ENCODE measurements at places on chromosomes 6 and 20.

- no peak for DNase-seq
These were observed 9.1 kb upstream of the ZNF133 start for GRCh38 chr20:18279242-18279641.

DNA sequence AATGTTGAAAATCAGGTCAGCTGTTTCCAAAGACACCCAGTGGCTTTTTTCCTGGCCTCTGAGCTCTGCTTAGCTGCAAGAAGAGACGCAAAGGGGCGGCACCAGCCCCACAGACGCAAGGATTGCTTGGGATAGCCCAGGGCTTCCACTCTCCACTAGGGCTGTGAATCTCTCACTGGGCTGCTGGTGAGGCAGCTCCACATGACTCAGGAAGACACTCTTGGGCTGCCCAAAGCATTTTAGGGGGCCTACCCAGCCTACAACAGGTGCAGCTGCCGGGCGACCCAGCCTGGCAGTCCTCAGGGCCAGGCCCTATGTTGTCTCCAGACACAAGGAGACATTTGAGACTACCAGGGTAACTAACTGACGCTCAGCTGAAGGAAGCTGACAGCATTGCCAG is 59.8 kb downstream of the FAM50B start:
- DNase-seq, result no peak

DNA sequence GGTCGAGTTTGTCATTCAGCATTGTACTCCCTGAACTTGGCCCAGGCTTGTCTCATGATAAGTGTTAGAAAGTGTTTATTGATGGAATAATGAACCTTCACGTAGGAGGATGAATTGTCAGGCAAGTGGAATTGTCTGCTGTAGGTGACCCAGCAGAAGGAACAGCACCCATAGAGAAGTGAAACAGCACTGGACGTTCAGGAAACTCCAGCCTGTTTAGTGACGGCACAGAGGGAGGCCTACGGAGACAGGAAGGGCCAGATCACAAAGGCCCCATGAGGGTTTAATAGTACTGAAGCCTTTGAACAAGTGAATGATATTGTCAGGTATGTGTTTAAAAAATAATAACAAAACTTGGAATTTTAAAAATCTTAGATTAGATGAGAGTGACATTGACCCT is 2.9 kb downstream of the STX11 start:
- DNase-seq, result no peak

DNA sequence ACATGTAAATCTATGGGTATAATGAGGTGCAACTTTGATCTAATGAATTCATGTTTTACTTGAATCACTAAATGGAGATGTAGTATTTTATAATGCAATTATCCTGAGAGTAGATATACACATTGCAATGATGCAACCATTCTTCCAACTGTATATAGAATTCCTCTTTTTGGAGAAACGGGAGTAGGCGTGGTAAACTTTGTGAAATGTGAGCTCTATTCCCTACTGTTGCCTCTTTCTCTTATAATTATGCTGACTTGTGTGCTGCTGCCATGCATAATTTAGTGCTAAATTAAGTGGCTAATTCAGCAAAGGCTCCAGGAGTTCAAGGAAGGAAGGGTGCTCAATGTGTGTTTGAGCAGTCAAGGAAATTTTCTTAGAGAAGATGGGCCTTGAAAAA is 116.6 kb upstream of the SLC35B3 start:
- DNase-seq, result no peak

DNA sequence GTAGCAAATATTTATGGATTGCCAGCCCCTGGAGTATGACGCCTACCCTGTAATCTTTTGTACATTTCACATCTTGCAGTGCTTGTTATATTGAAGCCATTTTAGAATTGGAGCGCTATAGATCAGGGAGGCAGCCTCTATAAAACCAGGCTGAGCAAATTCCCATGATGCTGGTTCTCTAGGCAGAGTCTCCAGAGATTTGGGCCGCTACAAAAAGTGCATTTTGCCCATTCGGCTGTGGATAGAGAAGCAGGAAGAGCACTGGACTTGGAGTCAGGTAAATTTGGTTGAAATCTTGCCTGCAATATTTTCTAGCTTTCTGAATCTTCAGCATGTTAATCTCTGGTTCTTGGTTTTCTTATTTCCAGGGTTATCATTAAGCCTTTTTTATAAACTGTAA is 2.0 kb downstream of the YWHAB start:
- no peak for DNase-seq

GRCh38 chr6:155882527-155883333 is 427.1 kb upstream of the NOX3 start:
- DNase-seq, result no peak

DNA sequence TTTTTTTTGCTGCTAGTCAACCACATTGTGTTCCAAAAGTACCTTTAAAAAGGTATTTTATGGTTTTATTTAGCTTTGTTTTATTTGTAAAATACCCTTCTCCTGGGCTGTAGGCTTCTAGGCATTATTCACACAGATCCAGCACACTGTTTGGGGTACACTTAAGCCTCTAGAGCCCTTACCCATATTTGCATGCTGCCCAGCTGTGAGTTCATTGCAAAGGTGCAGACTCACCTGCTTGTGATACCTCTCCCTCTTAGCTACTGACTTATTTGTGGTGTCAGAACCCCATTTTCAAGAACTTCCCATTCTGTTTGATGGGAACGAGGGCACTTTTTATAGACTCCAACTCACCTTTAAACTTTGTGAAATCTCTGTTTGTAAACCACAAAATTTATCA is 69.8 kb downstream of the RIN2 start:
- DNase-seq, result no peak

DNA sequence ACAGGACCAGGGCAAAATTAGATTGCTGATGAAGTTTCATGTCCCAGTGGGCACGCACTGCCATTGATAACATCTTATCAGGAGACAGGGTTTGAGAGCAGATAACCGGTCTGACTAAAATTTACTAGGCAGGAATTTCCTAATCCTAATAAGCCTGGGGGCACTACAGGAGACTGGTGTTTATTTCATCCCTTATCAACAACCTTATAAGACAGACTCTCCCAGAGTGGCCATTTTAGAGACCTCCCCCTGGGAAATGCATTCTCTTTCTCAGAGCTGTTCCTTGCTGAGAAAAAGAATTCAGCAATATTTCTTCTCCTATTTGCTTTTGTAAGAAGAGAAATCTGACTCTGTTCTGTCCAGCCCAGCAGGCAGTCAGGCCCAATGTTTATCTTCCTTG is 423.4 kb upstream of the IMPG1 start:
- DNase-seq, result no peak

- DNase-seq, result peak; percentile 77
These were observed 210.5 kb downstream of the MOXD1 start for GRCh38 chr6:132190815-132191175.

GRCh38 chr6:33772902-33773472 is 15.9 kb downstream of the LEMD2 start:
- no peak for DNase-seq

DNA sequence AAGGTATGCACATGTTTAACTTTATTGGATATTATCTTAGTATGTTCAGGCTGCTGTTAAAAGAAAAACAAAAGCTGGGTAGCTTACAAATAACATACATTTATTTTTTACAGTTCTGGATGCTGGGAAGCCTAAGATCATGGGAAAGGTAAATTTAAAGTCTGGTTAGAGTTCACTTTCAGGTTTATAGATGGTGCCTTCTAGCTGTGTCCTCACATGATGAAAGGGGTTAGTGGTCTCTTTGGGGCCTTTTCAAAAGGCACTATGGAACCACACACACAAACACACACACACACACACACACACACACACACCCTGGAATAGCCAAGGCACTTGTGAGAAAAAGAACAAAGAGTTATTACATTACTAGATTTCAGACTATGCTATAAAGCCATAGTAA is 805.8 kb upstream of the GJE1 start:
- no peak for DNase-seq

- peak; percentile 26 for DNase-seq
These were observed 386.5 kb upstream of the SULF2 start for GRCh38 chr20:48171626-48172356.

GRCh38 chr6:77688649-77689048 is 35.8 kb downstream of the MEI4 start:
- DNase-seq, result no peak

GRCh38 chr6:138546733-138547185 is 47.5 kb upstream of the NHSL1 start:
- no peak for DNase-seq

- DNase-seq, result no peak
These were observed 292.0 kb upstream of the JARID2 start for GRCh38 chr6:14953836-14954235.

DNA sequence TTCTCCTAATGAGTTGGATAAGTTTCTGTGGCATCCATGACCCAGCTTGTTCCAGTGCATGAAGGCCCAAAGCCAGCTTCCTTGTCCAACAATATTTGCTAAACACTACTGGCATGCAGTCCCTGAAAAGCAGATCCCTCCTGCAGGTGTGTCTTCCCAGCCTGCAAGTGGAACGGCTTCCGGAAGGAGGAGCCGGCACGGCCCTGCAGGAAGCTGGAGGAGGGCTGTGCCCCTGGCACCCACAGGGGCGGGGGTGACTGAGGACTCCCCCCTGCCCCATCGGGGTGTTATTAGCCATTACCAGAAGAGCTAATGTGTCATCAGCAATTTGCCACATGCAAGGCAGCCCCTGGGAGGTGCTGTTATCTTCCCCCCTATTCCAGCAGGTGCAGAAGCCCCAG is 27.4 kb downstream of the NPEPL1 start:
- no peak for DNase-seq

- no peak for DNase-seq
These were observed 105.3 kb upstream of the CDYL start for GRCh38 chr6:4670824-4671409.

DNA sequence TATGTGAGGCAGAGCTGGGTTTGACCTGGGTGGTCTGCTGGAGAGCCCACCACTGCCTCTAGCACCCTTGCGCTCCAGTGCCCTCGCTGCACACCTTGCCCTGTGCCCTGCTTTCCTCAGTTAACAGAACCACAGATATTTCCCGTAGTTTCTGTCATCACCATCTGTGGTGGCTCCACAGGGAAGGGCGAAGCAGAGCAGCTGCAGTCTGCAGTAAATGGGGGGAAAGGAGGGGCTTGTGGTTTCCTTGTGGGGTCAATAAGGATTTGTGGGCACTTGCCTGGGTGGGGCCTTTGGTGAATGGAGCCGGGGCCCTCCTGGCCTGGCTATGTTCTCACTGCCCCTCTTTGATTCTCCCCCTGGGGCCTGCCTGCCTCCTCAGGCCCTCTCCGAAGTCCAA is 21.2 kb upstream of the CCDC167 start:
- no peak for DNase-seq

- DNase-seq, result no peak
These were observed 588.3 kb downstream of the CD109 start for GRCh38 chr6:74284284-74284683.

- DNase-seq, result no peak
These were observed 261.2 kb downstream of the FOXC1 start for GRCh38 chr6:1870932-1871331.

DNA sequence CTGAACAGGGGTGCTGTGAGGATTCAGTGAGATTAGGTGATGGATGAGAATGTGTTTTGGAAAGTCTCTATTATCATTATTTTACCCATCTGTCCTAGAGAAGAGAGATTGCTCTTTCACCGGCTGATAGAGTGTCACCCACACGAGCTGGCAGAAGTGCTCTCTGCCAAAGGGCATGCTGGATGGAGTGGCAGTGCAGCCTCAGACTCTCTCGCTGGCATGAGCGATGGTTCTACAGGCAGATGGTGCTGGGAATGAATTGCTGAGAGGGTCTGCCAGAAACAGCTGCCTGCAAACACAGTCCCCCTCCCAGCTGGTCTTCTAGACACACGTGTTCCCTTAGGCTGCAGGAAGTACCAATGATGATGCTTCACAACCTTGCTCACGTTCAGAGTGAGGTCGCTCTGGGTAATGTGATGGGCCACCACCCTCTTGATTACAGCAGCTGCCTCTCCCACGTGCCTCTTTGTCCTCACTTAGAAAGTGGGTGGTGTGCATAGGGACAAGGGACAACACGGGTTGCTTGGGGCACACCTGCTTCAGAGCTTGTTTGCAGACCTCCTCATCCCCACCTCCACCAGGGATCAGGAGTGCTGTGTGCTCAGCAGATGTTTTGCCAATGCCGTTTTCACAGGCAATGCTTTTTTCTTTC is 84.7 kb downstream of the FOXA2 start:
- no peak for DNase-seq

- DNase-seq, result no peak
These were observed 35.6 kb downstream of the PDE7B start for GRCh38 chr6:135887069-135887468.

- peak; percentile 59 for DNase-seq
These were observed 35.5 kb upstream of the NCOA3 start for GRCh38 chr20:47466213-47466612.

GRCh38 chr20:49540687-49541435 is 27.1 kb downstream of the PTGIS start:
- DNase-seq, result no peak

DNA sequence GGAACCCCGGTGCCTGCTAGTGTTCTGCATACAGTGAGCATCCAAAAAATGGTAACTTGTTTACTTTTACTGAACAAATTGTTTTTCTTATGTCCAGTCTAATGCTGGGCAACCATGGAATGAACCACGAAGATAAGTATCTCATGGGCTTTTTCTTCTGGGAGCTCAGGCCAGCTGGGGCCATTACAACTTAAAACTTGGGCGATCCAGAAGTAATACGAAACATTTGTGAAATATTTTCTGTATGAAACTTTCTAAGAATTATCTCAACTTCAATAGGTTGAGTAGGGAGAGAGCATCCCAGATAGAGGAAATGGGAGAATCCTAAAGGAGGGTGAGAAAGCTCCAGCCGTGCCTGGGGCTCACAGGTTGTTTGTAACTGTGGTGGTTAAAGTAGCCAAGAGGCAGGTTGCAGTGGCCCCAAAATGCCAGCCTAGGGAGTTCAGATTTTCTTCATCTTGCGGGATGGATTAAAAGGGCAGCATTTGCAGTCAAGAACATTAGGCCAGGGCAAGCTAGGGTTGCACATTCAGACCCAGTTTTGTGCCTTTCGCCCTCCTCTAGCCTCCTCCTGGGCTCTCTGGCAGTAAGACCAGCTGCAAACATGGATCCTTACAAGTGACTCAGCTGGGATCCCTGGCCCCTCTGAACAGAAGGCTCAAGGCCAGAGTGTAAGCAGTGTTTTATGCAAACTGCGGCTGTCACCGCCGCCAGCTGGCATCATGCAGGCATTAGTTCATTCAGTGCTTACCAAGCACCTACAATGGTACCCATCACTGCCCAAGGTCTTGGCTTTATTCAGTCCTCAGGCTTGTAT is 41.5 kb downstream of the ELMO2 start:
- no peak for DNase-seq

DNA sequence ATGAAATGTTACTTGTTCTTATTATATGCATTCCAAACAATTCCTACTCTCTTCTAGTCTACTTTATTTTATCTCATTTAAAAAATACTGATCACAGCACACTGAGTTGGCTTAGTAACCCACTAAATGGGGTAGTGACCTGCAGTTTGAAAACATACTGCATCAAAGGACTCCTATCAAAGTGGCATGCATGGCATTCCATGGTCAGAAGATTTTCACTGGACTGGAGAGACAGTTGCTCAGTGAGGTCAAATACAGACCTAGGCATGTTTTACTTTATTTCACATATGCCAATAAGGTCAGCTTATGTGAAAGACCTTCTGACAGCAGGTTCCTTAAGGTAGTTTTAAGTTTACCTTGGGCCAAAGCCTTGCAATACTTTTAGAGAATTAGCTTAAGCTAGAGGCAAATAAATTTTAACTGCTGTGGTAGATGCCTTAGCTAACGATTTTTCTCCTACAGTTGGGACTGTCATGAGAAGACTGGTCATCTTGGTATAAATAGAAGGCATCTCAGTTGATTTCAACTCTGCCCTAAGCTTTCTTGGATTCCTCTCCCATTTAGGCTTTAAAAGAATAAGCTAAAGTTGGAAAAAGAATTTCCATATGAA is 35.1 kb downstream of the TPD52L1 start:
- no peak for DNase-seq

All from AG08395 (cell line).